Left lung (tissue), 14 donors: ENCODE measurements at places on chromosomes 3 and 15. TPM values are rescaled to one million over a fixed set of nuclear protein-coding genes. Genes with fewer than 3 reads are reported as not detected.

ACKR4 gene
- total RNA-seq, result 4.8 TPM

TRAT1 gene
- total RNA-seq, result 1.4 TPM

DNA sequence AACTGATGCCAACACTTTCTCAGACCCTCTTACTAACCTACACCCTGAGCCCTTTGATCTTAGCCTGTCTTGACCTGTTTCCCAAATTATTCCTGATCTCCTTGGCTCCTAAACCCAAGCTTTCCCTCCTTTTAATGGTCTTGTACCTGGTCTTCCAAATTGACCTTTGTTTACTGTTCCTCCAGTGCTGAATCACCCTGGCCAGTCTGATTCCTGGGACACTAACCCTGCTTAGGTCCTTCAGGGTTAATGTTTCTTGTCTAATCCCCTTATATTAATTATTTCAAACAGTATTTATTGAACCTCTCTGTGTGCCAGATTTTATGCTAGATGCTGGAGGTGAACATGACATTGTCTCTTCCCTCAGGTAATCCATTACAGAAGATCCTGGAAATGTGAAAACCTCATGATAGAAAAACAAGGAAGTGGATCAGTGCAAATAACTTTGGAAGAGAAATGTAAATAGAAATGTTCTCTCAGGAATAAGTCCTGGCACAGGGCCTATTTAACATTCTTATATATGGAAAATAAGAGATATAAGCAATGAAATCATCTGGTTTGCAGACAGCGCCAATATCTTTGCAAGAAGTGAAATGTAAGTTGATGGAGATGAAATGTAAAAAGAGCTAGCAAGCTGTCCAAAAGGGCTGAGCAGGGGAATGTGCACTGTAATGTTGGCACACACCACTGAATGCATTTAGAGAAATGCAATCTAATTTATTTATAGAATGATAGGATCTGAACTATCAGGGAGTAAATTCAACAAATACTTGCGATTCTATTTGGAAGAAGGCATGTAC is 20.7 kb downstream of the HGD start:
- DNase-seq, result peak; percentile 9

GRCh38 chr15:73436613-73437012 is 6.4 kb upstream of the REC114 start:
- DNase-seq, result no peak

- no peak for DNase-seq
Measured at GRCh38 chr3:144865948-144866347, 894.3 kb downstream of the DIPK2A start.

- DNase-seq, result no peak
Measured at GRCh38 chr3:2458816-2459215, 360.1 kb downstream of the CNTN4 start.

GATM gene
- 5.4 TPM for total RNA-seq

SAMMSON gene
- total RNA-seq, result not detected

- DNase-seq, result no peak
Measured at GRCh38 chr3:185724251-185724650, 100.6 kb downstream of the IGF2BP2 start.

- DNase-seq, result no peak
Measured at GRCh38 chr15:31285772-31286261, 40.8 kb upstream of the KLF13 start.

- no peak for DNase-seq
Measured at GRCh38 chr3:399647-400046, 203.1 kb downstream of the CHL1 start.
